Activated naive CD4-positive, alpha-beta T cell (primary cell): ENCODE measurements at places on chromosomes 3 and 15.

- DNase-seq: no peak
Observed at GRCh38 chr3:18645619-18646018, 220.5 kb upstream of the SATB1 start.

- no peak for DNase-seq
Observed at GRCh38 chr3:5523125-5523524, 335.6 kb downstream of the EDEM1 start.

DNA sequence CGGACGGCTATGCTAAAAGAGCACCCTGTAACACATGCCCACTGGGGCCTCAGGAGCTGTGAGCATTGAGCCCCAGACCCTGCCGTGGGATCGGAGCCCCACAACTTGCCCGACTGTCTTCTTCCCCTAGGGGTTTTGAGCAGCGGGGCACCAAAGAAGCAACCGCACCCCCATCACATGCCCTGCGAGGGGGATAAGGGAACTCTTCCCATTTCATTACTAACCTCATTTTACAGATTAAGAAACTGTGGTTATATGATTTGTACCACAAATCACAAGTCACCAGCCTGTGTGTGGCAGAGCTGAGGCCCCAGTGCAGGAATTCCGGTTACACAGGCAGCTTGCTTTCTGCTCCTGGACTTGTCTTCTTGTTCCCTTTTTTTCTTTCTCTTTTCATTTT lies 86.2 kb downstream of the CD47 start:
- DNase-seq: no peak

GRCh38 chr3:169575381-169575780 lies 88.1 kb downstream of the MECOM start:
- DNase-seq: no peak

DNA sequence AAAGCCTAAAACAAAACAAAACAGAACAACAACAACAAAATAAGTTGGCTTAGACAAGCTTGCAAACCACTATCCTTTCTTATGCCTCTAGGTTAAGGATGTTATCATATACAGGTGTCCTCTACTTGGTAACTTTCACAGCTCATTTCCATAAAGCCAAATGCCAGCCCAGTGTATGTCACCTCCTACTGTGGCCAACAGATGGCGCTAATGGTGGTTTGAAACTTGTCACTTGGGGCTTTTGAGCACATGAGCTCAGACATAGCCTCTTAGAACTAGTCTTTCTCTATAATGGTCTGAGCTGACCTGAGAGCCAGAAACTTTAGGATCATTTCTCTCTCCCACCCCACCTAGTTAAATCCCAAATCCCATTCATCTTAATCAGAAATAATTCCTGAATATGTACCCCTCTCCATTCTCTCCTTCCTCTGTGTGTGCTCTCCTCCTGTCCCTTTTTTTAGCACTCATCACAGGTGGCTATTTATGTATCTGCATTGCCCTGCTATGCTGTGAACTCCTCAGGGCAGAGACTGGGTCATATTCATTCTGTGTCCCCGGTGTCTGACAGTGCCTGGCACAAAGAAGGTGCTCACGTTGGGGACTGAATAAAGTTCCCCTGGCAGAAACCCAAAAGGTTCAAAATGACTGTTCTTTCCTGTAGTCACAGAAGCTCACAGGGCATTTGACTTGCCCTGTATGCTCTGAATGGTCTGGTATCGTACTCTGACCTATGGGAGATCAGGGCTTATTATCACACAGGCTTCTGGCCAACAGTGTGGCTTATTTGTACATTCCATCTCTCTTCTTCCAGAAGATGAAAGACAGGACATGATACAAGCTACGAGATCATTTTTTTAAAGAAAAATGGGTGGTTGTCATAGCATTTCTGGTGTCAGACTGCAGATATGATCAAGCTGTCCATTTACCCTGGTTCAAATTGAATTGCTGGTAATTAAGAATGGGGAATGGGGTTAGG lies 319.3 kb upstream of the AZI2 start:
- no peak for DNase-seq

GRCh38 chr3:193488741-193489140 lies 66.0 kb downstream of the ATP13A4 start:
- no peak for DNase-seq

DNA sequence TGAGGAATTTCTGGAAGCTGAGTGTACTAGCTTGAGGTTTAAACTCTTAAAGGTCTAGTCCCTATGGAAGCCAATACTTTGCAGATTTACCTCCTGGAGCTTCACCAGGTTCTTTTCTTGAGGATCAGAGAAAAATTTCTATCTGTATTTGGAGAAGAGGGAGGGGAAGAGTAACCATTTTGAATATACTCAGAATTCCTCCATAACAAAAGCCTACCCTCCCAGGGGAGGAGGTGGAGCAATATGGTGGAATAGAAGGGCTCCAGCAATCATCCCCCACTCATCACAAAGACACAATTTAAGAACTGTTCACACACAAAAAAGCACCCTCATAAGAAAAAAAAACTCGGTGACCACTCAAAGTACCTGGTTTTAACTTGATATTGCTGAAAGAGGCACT lies 36.0 kb upstream of the PEX5L start:
- no peak for DNase-seq

DNA sequence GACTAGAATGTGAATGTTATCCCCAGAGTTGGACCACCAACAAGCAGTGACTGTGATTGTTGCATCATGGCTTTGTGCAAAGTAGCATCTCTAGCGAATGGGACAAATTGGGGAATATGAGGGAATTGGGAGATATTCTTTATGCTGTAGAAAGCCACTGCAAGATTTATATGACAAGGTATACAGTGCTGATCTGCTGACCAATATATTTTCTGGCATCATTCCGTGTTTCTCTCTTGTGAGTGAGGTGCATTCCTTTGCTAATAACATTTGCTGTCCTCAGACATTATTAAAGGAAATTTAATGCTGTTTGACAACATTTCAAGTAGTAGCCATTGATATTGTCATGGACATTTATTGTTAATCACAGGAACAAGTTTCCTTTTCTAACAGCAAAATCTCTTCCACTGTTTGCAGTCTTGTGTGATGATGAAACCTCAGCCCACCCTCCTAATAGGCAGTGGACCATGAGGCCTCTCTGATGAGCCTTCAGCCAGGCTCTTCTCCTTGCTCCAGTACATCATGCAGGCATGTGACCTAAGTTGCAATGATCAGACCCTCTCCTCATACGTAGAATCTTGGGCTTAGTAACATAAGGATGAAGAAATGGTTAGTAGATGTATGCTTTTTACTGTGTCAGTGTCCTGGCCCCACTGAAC lies 16.1 kb downstream of the CNTN4 start:
- no peak for DNase-seq

DNA sequence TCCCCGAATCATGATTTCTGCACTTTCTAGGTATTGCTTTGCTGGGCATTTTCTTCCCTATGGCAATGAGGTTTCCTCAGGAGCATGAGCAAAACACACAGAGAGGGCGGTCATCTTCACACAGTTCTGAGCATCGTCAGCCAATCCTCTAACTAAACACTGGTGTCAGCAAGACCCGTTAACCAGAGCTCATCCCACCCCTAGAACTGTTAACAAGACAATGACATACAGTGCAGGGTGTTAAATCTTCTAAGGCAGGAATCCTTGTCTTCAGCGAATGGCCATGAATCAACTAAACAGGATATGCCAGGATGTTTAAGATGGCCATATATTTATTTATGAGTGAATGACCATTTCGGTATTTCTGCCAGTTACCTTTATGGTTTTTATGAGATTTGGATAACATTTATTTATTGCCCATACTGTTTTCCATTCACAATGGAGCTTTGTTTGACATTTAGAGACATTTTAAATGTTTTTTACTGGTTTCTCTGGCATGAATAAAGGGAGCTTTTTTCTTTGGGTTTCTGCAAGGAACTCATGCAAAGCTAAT lies 411.5 kb upstream of the PROK2 start:
- DNase-seq: no peak
